ENCODE measurements at places on chromosomes 3 and 15.

DNA sequence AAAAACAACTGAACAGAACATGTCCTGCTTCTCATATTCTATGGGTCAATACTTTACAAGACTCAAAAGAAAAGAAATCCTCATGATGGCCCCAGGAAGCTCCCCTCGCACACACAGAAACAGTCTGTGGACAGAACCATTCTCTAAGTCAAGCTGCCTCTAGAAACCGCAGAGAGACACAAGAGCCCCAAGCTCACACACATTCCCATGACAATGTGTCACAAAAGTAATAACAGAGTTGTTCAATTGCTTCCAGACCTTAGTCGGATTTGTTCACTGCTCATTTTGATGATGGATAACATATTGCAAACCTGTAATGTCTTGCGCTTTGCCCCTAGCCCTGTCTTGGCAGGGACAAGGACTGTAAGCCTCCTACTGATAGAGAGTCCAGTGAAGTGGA is 60.9 kb downstream of the UMPS start:
- no peak for DNase-seq

- DNase-seq: no peak
Observed at GRCh38 chr3:144963810-144964209, 992.2 kb downstream of the DIPK2A start.

DNA sequence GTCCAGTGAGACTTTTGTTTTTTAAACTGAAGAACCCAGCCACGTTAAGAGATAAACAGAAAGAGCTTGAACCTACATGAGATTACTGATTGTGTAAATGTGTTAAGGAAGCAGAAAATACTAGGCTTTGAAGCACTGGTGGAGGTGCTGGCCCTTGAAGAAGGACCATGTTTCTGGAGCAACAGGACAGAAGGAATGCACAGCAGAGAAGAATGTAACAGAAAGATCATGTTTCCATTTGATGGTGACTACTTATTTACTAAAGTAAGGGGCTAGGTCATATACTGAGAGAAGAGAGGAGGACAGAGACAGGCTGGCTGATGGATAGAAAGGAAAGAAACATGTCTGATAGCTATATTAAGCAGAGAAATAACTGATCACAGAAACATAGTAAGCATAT is 88.8 kb downstream of the CLASP2 start:
- DNase-seq: no peak

DNA sequence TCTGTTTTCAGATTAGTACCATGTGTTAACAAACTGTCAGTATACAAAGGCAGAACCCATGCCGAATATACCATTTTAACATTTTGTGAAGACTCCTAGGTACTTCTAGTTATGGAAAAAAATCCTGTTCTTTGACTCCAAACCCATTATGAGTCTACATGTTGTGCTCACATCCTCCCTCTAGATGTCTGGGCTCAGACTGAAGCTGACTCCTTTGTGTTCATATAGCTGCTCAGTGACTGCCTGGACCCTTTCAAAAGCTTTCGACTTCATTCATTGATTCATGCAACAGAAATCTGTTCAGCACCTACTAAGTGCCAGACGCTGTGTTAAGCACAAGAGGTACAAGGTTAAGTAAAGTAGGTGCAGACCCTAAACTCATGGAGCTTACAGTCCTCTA is 60.5 kb downstream of the MEGF11 start:
- no peak for DNase-seq

- DNase-seq: no peak
Observed at GRCh38 chr3:107323723-107324122, 53.5 kb upstream of the CCDC54 start.

- DNase-seq: no peak
Observed at GRCh38 chr3:126617571-126617970, 37.4 kb downstream of the TXNRD3 start.

- no peak for DNase-seq
Observed at GRCh38 chr3:133448478-133449122, 48.7 kb downstream of the BFSP2 start.

DNA sequence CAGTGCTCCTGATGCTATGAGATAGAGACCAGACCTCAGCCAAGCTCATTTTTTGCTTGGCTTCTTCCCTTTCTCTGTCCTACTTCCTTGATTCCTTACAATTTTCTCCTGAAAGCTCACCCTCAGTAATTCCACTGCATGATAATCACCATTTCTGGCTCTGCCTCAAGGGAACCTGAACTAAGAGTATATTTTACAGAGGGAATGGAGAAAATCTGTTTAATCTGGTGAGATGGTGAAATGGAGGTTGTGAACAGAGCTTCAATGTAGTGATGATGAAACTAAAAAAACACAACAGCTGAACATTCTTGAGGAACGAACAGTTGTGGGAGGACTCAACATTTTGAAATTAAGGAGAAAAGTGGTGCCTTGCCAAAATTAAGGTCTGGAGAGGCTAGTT is 16.3 kb downstream of the HHLA2 start:
- no peak for DNase-seq

DNA sequence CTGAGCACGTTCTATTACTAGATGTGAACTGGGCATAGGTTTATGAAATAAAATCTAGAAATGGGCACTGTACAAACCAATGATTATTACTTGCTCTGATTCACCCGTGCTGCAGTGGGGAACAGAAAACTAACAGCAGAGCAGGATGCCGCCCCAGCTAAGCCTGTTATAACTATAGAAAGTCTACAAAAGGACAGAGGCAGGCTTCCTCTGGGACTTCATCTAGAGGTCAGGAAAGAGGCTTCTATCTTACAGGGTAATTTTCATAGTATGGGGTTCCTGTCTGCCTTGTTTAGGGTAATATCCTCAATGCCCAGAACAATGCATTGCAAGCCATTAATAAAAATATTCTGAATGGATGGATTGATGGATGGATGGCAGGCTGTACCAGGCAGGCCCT is 177.0 kb upstream of the TBL1XR1 start:
- DNase-seq: no peak

GRCh38 chr3:148211725-148212124 is 486.0 kb upstream of the AGTR1 start:
- DNase-seq: no peak

DNA sequence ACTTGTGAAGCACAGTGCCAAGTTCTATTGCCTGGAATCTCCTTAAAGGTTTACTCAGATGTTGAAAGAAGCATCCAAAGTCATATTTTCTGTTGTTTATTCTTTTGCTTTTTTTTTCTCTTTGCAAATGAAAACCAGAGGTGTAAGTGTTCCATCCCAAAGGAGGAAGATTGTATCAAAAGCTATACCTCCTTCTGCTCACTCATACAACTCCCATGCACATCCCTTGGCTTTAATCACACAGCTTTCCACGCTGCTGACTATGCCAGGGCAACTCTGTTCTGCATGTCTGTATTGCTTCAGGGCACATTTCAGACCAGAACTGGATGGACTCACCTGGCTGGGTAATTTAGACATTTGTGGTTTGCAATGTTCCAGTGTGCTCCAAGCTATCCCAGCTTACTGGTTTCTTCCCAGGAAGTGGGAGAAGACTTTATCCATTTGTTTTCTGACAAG is 399.6 kb upstream of the TBL1XR1 start:
- no peak for DNase-seq

DNA sequence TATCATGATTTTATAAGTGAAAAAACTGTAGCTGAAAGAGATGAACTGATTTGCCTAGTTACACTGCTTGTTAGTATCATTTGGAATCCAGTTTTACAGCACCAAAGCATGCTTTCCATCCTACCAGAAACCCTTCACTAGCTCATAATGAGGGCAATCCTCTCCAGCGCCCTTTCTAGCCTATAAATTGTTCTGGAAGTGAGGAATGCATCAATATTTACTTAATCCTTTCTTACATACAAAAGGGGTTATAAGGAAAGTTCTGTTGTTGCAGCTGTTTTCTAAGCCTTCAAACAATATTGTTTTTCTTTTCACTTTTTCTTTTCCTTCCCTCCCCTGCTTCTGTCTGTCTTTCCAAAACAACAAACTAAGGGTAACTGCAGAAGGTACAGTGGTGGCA is 11.0 kb upstream of the PCCB start:
- no peak for DNase-seq

DNA sequence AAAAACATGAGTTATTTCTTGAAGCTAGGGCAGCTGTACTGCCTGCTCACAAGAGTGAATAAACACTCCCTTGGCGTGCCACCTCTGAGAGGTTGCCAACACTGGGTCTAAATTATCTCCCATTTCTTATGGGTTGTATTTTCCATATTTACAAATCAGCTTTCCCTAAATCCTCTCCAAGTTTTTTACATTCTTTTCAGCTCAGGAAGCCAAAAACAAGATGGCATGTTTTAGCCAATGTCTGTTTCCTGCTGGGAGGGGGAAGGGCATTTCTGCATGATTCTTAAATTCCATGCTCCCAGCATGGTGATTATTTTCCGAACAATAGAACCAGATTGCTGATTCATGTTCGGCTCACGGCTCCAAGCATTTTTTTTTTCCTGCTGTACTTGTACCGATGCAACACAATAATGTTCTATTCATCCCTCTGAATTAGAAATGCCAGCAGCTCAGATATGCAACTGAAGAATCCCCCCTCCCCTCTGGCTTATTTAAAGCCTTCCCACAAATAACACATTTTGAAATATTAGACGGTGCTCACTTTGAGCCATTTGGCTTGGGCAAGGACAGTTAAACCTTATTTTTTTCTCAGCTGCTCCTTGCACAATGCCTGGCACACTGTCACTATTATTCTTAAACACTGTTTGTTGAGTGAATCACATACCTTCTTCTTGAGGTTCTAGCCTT is 252.5 kb downstream of the THRB start:
- DNase-seq: no peak

DNA sequence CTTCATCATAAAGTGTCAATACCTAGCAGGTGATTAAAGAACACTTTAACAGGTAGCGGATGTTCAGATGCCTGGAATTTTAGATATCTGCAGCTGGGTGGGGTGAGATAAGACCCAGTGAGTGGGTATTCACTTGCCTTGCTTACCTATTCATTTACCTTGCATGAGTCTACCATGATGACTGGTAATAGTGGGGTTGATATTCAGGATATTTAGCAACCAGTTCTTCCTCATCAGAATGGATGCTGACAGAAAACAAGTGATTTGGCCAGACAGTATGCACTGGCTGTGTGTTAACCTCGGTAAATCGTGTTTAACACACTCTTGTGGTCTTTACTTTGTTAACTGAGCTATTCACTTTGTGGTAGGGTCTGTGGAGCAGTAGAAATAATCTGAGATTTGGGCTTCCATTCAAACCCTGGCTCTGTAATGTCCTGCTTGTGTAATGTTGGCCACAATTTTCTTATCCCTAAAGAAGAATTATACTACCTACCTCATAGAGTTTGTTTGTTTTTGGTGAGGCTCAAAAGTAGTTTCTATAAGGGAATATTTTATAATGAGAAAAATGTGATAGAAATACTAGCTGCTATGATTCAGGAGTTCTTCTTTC is 391.9 kb upstream of the TBL1XR1 start:
- DNase-seq: no peak

DNA sequence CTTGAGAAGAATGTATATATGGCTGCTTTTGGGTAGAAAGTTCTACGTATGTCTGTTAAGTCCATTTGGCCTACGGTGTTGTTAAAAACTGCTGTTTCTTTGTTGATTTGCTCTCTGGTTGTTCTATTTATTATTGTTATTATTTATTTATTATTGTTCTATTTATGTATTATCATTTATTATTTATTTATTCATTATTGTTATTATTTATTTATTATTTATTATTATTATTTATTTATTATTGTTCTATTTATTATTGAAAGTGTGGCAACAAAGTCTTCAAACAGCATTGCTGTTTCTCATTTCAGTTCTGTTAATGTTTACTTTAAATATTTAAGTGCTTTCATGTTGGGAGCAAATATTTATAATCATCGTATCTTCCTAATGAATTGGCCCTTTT is 66.7 kb downstream of the SI start:
- DNase-seq: no peak

DNA sequence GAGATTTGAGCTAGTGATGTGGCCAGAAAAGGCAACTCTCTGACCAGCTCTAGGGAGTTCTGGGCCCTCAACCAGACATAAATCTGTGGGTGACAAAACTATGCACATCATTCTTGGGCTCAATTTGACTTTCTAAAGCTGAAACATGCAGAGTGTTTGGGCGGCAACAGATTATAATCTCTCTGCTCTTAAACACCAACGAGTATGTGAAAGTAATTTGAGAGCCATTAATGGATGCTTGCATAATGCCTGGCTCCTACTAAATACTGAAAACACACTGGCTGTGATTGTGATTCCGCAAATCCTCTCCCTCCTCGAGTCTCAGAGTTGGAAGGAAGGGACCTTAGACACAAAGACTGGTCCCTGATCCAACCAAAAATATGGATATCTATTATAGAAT is 186.7 kb downstream of the UACA start:
- DNase-seq: peak; percentile 50

GRCh38 chr3:118936811-118937210 is 97.8 kb downstream of the IGSF11 start:
- DNase-seq: peak; percentile 63

- DNase-seq: no peak
Observed at GRCh38 chr15:31275331-31276262, 51.0 kb upstream of the KLF13 start.

GRCh38 chr15:40053831-40054604 is 15.0 kb upstream of the SRP14 start:
- no peak for DNase-seq

DNA sequence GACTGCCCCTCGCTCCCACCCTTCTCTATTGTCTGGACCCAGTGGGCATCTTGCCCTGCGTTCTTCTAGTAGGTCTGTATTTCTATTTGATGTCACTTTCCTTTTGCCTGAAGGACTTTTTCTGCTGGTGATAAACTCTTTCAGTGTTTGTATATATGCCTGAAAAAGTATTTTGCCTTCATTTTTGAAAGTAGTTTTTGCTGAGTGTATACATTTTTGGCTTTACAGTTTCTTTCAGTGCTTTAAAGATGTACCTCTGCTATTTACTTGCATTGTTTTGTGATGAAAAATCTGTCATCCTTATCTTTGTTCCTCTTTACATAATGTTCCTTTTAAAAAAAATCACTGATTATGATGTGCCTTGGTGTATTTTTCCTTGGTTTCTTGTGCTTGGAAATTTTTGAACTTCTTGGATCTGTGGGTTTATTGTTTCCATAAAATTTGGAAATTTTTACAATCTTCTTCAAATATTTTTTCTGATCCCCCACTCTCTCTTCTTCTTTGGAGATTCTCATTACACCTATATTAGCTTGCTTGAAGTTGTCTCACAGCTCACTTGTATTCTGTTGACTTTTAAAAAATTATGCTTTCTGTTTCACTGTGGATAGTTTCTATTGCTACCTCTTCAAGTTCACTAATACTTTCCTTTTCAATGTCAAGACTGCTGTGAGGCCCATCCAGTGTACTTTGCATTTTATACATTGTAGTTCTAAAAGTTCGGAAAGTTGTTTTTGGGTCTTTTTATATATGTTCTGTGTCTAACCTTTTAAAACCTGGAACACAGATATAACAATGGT is 67.8 kb downstream of the RGMA start:
- no peak for DNase-seq

GRCh38 chr15:56495053-56495452 is 30.1 kb upstream of the MNS1 start:
- no peak for DNase-seq

GRCh38 chr3:115279939-115280338 is 132.9 kb upstream of the ZBTB20 start:
- DNase-seq: no peak

- no peak for DNase-seq
Observed at GRCh38 chr3:144989807-144990206, 1018.2 kb downstream of the DIPK2A start.

GRCh38 chr3:127808197-127808596 is 14.1 kb downstream of the MGLL start:
- no peak for DNase-seq

Measured in NCI-H524 treated with DMSO at 0.1 percent for 48 hours (cell line).